Activated naive CD4-positive, alpha-beta T cell treated with anti-CD3 and anti-CD28 coated beads, Interleukin-2, amount 10 ng/mL, durations not matched to agents 5 hours and 36 hours (primary cell): ENCODE measurements at places on chromosomes 6 and 20. TPM values are rescaled to one million over a fixed set of nuclear protein-coding genes. Genes with fewer than 3 reads are reported as not detected.

The GPR6 gene
- total RNA-seq, result not detected

The AGPAT4 gene
- 7.0 TPM for total RNA-seq

The RAET1G gene
- not detected for total RNA-seq

The DCBLD1 gene
- 7.7 TPM for total RNA-seq

The EMILIN3 gene
- total RNA-seq, result not detected

The FOXO3 gene
- total RNA-seq, result 13.1 TPM

The PKIB gene
- total RNA-seq, result 0.28 TPM
